Brain microvascular endothelial cell (primary cell): ENCODE measurements at places on chromosomes 7 and 10.

DNA sequence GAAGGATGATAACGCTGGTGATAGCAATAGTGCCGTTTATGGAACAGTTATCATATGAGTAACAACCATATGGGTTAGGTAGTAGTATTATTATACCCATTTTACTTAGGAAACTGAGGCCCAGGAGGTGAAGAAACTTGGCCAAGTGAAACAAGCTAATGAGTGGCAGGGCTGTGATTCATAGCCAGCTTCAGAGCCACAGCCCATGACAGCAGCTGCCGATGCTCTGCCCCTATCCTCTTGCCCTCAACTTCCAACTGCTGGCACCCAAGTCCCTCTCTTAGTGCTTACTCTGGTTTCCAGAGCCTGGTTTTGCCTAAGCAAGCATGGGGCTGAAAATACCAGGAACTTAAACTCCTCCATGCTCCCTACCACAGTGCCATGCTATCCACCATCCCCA is 12.3 kb downstream of the SH3PXD2A start:
- no peak for DNase-seq

DNA sequence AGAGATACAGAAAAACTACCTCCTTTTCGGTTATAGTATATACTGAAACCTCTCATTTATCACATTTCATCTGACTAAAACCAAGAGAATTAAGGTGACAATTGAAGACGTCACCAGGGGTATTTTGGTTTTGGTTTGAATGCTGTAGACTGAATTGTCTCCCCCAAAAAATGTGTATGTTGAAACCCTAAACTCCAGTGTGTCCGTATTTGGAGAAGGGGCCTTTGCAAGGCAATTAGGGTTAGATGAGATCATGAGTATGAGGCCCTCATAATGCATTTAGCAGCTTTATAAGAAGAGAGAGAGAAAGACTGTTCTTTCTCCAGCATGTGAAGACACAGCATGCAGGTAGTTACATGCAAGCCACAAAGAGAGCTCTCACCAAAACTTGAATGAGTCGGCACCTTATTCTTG is 59.5 kb downstream of the CACNA2D1 start:
- DNase-seq: no peak

DNA sequence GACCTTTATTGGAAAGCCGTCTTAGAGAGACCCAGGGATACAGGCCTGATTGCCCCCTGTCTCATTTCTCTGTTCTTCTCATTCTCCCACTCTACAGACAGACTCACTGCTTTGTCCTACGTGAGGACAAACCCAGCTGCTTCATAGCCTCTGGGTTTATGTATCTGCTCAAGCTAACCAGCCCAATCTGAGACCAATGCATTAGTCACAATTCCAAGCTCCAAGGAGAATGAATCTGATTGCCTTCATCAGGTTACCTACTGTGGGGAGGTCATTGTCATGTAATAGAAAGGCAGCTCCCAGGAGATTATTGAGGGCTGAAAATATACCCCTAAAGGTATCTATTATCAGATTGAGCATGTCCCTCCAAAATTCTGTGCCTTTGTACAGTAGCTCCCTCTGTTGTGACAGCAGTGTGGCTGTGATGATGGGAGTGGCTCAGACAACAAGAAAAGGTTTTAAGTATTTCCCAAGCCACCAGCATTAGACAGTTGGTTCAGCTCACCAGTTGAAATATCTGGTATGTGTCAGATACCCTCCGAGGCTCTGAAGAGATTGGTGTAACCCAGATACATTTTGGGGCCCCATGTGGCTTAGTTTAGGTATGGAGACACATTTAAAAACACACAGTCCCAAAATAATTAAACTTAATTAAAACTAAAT is 123.1 kb upstream of the EEPD1 start:
- DNase-seq: no peak

DNA sequence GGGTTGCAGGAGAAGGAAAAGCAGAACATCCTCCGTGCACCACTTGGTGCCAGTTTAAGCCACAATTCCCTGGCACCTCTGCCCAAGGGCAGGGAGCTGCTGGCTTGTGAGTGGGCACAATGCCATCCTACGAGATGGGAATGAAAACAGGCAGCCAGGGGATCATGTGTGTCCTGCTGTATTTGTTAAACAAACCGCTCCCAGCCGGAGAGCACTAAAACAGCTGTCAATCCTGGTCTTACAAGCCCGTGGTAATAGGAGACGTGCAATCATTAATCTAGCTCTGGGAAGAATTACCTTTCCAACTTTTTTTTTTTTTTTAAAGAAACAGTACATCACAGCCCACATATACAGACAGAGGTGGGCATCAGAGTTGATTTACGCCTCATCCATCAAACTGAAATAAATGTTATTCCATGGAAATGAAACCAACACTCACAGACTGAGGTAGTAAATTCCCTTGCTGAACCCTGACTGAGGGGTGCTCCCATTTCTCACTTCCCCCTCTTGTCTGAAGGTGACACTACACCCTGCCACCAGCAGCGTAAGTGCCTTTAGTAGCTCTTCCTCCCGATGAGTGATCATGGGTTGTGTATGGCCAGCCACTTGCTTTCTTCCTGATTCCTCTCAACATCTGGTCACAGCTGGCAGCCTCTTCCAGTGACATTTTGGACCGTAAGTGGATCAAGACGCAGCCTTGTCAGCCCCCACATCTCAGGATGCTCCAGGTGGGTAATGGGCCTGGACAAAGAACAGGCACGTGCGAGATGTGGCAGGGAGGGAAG is 143.8 kb downstream of the TEX36 start:
- DNase-seq: no peak

- DNase-seq: no peak
These were observed 76.7 kb downstream of the VWA2 start for GRCh38 chr10:114315566-114316420.

DNA sequence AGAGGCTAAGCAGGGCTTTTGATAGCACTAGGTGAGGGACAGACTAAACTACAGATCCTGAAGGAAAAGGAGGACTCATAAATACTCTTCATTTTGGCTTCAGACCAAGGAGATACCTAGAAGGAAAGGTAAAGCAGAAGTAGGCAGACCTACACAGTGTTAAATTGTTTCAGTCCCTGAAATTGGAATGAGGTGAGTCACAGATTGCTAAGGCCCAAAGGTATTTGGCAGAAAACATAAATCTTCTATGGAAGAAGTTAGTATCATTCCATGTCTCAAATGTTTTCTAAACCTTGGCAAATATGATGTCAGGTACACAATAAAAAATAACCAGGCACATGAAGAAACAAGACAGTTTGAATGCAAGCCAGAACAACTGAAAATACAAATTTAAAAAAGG is 30.0 kb downstream of the MTERF1 start:
- peak; percentile 24 for DNase-seq

GRCh38 chr7:2225336-2225735 is 7.4 kb downstream of the MAD1L1 start:
- DNase-seq: no peak

GRCh38 chr10:29620112-29620690 is 14.6 kb downstream of the SVIL start:
- no peak for DNase-seq
